ENCODE measurements at places on chromosomes 5 and 9.

- no peak for DNase-seq
Measured at GRCh38 chr5:167063116-167063515, 1228.3 kb upstream of the WWC1 start.

GRCh38 chr9:76662476-76663281 lies 101.6 kb upstream of the PCA3 start:
- DNase-seq: no peak

GRCh38 chr5:137902408-137903133 lies 13.3 kb downstream of the PKD2L2 start:
- no peak for DNase-seq

DNA sequence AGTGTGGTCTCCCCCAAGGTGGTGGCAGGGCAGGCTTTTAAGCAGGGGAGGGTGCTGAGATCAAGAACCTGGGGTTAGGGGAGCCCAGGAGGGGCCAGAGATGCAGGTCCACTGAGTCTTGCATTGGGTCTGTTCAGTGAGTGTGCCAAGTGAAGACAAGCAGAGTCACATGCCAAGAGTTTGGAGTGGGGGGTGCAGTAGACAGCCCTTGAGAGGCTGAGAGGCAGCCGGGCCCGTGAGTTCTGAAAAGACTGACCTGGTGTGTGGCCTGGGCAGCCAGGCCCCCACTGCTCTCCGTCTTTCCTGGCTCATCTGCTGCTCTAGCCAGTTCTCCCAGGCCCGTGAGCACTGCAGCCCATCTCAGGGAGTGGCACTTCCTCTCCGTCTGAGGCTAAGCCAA lies 120.0 kb downstream of the DAB2IP start:
- DNase-seq: no peak
